Peyer's patch (tissue), 4 donors: ENCODE measurements at places on chromosomes 3 and 15. TPM values are rescaled to one million over a fixed set of nuclear protein-coding genes. Genes with fewer than 3 reads are reported as not detected.

Gene CCDC54
- not detected for total RNA-seq

DNA sequence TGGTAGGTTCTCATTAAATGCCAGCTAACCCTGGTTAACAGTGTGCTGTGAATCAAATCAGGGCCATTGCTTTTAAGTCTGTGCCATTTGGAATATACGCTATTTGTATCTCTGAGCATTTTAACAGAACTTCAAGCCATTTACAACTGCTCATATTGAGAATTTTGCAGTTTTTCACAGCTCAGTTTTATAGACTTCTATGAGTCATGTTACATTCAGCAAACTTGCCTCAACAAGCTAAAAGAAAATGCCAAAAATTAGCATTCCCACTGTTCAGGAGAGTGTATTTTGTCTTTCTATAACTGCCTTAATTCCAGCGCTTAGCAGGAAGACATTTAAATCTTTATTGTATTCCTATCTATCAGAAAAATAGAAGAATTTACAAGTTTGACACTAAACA, 196.4 kb downstream of the GBE1 start:
- no peak overlapping the region for H3K4me3 ChIP-seq
- no peaks in the 10 kb centered on the region for H3K4me1 ChIP-seq

DNA sequence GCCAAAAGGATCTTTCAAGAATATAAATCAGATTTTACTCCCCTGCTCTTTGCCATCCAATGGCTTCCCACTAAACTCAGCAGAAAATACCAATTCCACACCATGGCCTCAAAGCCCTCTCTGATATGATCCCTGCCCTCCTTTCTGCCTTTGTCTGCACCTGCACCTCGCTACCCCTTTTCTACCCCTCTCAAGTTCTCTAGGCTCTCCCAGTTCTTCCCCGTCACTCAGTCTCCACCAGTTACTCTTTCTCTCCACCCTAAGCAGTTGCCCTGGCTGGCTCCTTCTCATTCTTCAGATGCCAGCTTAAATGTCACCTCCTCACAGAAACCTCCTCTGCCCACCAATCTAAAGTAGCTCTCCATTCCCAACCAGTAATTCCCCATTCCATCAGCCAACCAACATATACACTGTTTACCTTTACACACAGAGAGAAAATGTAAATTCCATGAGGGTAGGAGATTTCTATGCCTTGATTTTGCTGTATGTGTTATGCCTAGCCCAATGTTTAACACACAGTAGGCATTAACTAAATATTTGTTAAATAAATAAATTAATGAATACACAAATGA, 93.6 kb upstream of the LPP start:
- H3K27ac ChIP-seq: no peak overlapping the region
- H3K36me3 ChIP-seq: no peaks in the 10 kb centered on the region
- H3K27me3 ChIP-seq: no peaks in the 10 kb centered on the region
- no peak overlapping the region for H3K4me3 ChIP-seq
- H3K4me1 ChIP-seq: peaks cover 4% of the 10 kb centered on the region

Gene TJP1
- 68.0 TPM for total RNA-seq

Gene GABRR3
- total RNA-seq: not detected

- H3K27ac ChIP-seq: no peak overlapping the region
- no peak overlapping the region for H3K4me3 ChIP-seq
- H3K27me3 ChIP-seq: no peaks in the 10 kb centered on the region
- H3K36me3 ChIP-seq: no peaks in the 10 kb centered on the region
- H3K4me1 ChIP-seq: no peaks in the 10 kb centered on the region
- DNase-seq: no peak
These were observed 449.9 kb downstream of the OTOL1 start for GRCh38 chr3:161946443-161946960.

Gene GNAT1
- not detected for total RNA-seq

DNA sequence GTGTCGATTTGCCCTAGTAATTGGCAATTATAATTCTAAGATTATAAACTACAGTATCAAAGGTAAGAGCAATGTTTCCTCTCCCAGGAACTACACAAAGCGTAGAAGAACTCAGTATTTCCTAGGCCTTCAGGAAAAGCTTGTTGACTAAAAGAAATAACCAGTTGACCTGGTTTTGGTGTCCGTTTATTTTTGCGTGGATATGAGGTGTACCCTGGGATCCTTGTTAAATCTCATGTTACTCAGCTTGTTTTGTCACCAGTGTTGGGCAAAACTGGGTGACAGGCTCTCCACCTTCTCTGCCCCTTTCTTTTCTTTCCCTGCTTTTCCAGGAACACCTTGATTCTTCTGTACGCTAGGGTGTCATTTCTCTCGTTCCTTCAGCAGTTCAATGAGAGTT, 97.2 kb downstream of the CACNA1D start:
- no peak for DNase-seq
- no peak overlapping the region for H3K27ac ChIP-seq
- H3K36me3 ChIP-seq: no peaks in the 10 kb centered on the region
- no peak overlapping the region for H3K4me3 ChIP-seq
- H3K4me1 ChIP-seq: no peaks in the 10 kb centered on the region
- H3K27me3 ChIP-seq: no peaks in the 10 kb centered on the region

GRCh38 chr3:73203101-73203500, 141.6 kb downstream of the EBLN2 start:
- no peaks in the 10 kb centered on the region for H3K27me3 ChIP-seq
- H3K4me3 ChIP-seq: no peak overlapping the region
- no peaks in the 10 kb centered on the region for H3K36me3 ChIP-seq
- no peak overlapping the region for H3K27ac ChIP-seq
- no peak for DNase-seq

- H3K27me3 ChIP-seq: no peaks in the 10 kb centered on the region
- no peaks in the 10 kb centered on the region for H3K36me3 ChIP-seq
- no peak for DNase-seq
These were observed 72.8 kb upstream of the CTNNB1 start for GRCh38 chr3:41126472-41126871.

DNA sequence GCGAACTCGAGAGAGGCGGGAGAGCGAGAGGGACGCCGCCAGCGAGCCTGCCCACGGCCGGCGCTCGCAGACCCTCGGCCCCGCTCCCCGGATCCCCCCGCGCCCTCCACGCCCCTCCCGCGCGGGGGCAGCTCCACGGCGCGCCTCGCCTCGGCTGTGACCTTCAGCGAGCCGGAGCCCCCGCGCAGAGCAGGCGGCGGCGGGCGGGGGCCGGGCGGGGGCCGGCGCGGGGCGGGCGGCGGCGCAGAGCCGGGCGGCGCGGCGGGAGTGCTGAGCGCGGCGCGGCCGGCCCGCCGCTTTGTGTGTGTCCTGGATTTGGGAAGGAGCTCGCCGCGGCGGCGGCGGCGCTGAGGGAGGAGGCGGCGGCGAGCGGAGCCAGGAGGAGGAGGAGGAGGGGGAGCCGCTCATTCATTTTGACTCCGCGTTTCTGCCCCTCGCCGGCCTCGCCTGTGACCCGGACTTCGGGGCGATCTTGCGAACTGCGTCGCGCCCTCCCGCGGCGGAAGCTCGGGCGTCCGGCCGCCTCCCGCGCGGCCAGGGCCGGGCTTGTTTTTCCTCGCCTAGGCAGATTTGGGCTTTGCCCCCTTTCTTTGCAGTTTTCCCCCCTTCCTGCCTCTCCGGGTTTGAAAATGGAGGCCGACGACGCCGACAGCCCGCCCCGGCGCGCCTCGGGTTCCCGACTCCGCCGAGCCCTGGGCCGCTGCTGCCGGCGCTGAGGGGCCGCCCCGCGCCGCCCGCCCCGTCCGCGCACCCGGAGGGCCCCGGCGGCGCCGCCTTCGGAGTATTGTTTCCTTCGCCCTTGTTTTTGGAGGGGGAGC, 524 bp downstream of the IGF1R start:
- no peaks in the 10 kb centered on the region for H3K36me3 ChIP-seq
- DNase-seq: no peak
- peak overlapping the region; percentile 67 for H3K4me3 ChIP-seq
- H3K4me1 ChIP-seq: peaks cover 13% of the 10 kb centered on the region
- H3K27me3 ChIP-seq: no peaks in the 10 kb centered on the region

DNA sequence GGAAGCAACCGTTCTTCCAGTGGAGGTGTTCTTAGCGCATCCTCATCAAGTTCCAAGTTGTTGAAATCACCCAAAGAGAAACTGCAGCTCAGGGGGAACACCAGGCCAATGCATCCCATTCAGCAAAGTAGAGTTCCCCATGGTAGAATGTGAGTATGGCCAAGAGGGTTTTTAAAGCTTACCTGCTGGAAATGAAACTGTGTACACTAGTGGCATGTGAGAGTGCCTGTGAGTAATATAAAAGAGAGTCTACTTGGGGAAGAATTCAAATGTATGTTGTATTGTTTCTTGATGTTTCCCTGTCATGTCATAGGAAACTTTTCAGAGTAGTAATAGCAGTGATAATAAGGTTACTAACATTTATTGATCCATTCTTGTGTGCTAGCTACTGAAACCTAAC, 43.3 kb downstream of the PSMD6 start:
- H3K27ac ChIP-seq: no peak overlapping the region
- H3K36me3 ChIP-seq: no peaks in the 10 kb centered on the region
- H3K27me3 ChIP-seq: no peaks in the 10 kb centered on the region
- peak overlapping the region; percentile 1 for H3K4me3 ChIP-seq
- no peaks in the 10 kb centered on the region for H3K4me1 ChIP-seq

Gene CA12
- total RNA-seq: 79.6 TPM

Gene C3orf22
- total RNA-seq: not detected

Gene COL6A6
- total RNA-seq: not detected

Gene BTLA
- 1.2 TPM for total RNA-seq

Gene PEX5L
- total RNA-seq: not detected

DNA sequence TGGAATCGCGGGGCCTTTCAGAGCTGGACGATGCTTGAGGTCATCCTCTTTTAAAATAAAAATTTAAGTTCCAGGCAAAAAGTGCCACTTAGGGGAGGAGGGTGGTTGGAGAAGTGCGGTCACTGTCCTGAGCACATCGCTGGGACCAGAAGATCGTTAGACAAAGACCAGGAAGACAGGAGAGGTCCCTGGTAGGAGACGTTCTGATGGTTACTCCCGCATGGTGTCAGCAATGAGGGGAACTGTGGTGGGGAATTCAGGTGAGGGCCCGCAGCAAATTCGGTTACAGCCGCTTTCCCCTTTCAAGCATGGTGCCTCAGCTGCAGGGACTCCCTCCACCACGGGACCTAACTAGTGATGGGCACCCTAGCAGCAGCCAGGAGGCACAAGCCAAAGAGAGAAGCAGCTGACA, 1.0 kb upstream of the ISY1 start:
- peaks cover 38% of the 10 kb centered on the region for H3K36me3 ChIP-seq
- peaks cover 15% of the 10 kb centered on the region for H3K4me1 ChIP-seq
- peak overlapping the region; percentile 79 for H3K27ac ChIP-seq
- H3K4me3 ChIP-seq: peak overlapping the region; percentile 57

DNA sequence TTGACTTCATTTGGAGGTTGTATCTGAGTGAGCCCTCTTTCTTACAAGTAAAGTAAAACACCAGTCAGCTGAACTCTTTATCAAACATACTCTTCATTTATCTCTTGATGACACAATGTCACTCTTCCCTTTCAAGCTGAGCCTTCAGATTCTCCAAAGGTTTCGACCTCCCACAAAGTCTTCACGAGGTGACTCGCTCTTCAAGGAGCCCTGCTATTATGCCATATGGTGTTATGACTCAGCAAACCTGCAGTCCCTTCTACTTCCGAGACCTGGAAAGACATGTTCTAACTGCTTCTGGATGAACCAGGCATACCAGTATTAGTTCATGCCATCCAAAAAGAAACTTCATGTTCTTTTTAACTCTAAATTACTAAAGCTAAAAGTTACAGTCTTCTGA, 23.1 kb downstream of the AADAC start:
- no peaks in the 10 kb centered on the region for H3K27me3 ChIP-seq
- H3K36me3 ChIP-seq: no peaks in the 10 kb centered on the region
- no peak for DNase-seq
- no peaks in the 10 kb centered on the region for H3K4me1 ChIP-seq

Gene ITGA11
- total RNA-seq: 0.88 TPM

DNA sequence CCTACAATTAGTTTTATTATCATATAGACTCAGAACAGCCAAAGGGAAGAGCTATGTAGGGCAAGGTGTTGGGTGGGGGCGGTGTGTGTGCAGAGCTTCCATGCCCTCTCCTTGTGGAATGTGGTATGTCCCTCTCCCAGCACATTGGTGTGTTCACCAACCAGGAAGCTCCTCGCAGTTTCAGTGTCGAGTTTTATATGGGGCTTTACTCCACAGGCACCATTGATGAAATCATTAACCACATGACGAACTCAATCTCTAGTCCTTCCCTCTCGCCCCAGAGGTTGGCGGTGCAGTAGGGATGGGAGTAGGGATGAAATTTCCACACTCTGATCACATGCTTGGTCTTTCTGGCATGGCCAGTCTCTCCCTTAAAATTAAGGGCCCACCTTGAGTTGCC, 13.6 kb upstream of the SRP14 start:
- no peak overlapping the region for H3K4me3 ChIP-seq
- DNase-seq: peak; percentile 14
- H3K27me3 ChIP-seq: no peaks in the 10 kb centered on the region
- H3K4me1 ChIP-seq: peaks cover 9% of the 10 kb centered on the region

DNA sequence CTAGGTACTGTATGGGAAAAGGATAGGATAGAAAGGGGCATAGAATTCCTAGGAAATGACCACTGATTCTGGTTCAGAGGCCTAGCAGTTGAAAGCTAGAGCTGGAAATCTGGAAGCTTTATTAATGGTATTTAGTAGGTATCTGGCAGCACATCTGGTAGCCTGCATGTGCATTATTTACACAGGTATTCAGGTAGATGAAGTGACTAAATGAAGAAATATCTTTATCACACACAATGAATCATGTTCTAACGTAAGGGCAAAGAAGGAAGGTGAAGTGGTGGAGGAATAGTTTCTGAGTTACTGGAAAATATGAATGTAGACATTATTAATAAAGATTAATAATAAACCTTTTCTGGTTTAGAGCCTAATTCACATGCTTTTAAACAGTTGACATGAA, 119.9 kb downstream of the MBNL1 start:
- no peak for DNase-seq
- H3K4me3 ChIP-seq: no peak overlapping the region
- H3K27ac ChIP-seq: no peak overlapping the region
- no peaks in the 10 kb centered on the region for H3K36me3 ChIP-seq
- no peaks in the 10 kb centered on the region for H3K4me1 ChIP-seq

Gene DGKG
- 0.70 TPM for total RNA-seq

Gene STOML1
- total RNA-seq: 13.5 TPM

Gene CCR9
- total RNA-seq: 7.4 TPM

Gene COL7A1
- total RNA-seq: 7.5 TPM

Gene ACKR2
- total RNA-seq: 1.1 TPM

GRCh38 chr15:90184786-90185704, 16.1 kb upstream of the SEMA4B start:
- peak; percentile 90 for DNase-seq
- H3K4me3 ChIP-seq: peak overlapping the region; percentile 76
- peak overlapping the region; percentile 96 for H3K27ac ChIP-seq
- no peaks in the 10 kb centered on the region for H3K36me3 ChIP-seq
- no peaks in the 10 kb centered on the region for H3K27me3 ChIP-seq

- H3K4me3 ChIP-seq: no peak overlapping the region
- H3K4me1 ChIP-seq: no peaks in the 10 kb centered on the region
- H3K27ac ChIP-seq: no peak overlapping the region
These were observed 56.4 kb upstream of the ARRDC4 start for GRCh38 chr15:97903971-97904572.

GRCh38 chr3:70980646-70981170, 602.8 kb downstream of the FOXP1 start:
- no peak for DNase-seq
- peaks cover 50% of the 10 kb centered on the region for H3K36me3 ChIP-seq
- H3K27me3 ChIP-seq: no peaks in the 10 kb centered on the region
- H3K4me3 ChIP-seq: no peak overlapping the region

Gene ARHGEF3
- total RNA-seq: 6.7 TPM

- H3K36me3 ChIP-seq: no peaks in the 10 kb centered on the region
- no peak overlapping the region for H3K4me3 ChIP-seq
- H3K27me3 ChIP-seq: no peaks in the 10 kb centered on the region
- DNase-seq: no peak
- H3K4me1 ChIP-seq: no peaks in the 10 kb centered on the region
These were observed 46.7 kb downstream of the MESD start for GRCh38 chr15:80942746-80943565.
